ENCODE measurements at places on chromosomes 1 and 21.
A peak's percentile ranks its signal among the peaks of the same experiment; 100 is the strongest.

GRCh38 chr21:16841975-16842695, 670.7 kb upstream of the CXADR start:
- no peak for DNase-seq

DNA sequence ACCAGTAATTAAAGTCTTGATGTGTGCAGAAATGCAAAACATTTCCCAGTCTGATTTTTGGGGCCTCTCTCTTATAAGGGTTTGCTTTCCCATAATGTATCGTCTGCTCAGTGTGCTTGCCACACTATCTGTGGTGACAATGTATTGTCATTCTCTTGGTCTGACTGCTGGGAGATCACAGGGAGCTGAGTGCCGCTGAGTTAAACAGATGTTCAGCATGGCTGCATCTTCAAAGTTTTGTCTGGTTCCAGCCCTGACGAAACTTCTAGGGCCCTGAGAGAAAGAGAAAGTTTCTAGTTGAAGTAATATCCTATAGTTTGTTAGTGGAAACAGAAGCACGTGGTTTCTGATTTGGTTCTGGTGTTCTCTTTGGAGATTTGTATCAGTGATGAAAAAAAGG, 42.6 kb downstream of the DNM3 start:
- no peak for DNase-seq

GRCh38 chr1:162881590-162881989, 20.6 kb upstream of the CCDC190 start:
- DNase-seq: no peak

DNA sequence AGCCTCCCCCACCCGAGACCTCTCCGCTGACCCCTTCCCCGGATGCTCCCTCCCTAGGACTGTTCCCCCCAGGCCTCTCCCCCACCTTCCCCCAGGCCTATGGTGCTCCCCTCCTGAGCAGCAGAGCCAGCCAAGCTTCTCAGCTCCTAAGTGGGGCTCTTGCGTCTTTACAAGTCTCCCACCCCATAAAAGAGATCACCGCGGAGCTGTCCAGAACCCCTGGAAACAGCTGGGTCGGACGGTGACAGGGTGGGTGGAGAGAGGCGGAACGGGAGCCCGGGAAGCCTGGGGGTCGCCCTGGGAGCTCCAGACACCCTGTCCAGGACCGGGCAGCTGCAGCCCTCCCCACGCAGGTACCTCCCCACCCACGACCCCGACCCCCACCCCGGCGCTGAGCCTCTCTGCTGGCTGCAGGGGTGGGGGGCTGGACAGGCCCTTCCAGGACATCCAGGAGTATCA, 61.2 kb downstream of the WNT9A start:
- DNase-seq: no peak

- DNase-seq: no peak
These were observed 9.2 kb upstream of the TNNI1 start for GRCh38 chr1:201430776-201431175.

GRCh38 chr21:44065428-44065827, 41.8 kb upstream of the PWP2 start:
- no peak for DNase-seq

GRCh38 chr21:14985306-14985705, 79.5 kb downstream of the NRIP1 start:
- DNase-seq: no peak

- DNase-seq: peak; percentile 26
These were observed 19.4 kb downstream of the PLEKHO1 start for GRCh38 chr1:150168960-150169601.

- DNase-seq: no peak
These were observed 59.4 kb downstream of the ZZZ3 start for GRCh38 chr1:77623066-77623465.

DNA sequence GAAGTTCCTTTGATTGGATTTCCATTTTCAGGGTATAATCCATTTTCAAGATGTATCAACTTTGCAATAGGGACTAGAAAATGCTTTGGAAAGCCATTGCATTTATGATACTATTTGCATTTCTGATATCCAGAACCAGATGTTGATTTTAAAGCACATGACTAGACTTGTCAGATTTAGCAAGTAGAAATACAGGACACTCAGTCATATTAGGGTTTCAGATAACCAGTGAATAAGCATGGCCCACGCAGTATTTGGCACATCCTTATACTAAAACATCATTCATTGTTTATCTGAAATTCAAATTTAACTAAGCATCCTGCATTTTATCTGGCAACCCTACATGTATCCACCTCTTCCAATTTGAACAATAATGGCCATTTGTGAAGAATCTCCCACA, 113.3 kb upstream of the DPT start:
- DNase-seq: no peak

- no peak for DNase-seq
These were observed 156.3 kb downstream of the PCBP3 start for GRCh38 chr21:45799765-45800338.

GRCh38 chr1:14181191-14181795, 417.2 kb upstream of the KAZN start:
- no peak for DNase-seq

DNA sequence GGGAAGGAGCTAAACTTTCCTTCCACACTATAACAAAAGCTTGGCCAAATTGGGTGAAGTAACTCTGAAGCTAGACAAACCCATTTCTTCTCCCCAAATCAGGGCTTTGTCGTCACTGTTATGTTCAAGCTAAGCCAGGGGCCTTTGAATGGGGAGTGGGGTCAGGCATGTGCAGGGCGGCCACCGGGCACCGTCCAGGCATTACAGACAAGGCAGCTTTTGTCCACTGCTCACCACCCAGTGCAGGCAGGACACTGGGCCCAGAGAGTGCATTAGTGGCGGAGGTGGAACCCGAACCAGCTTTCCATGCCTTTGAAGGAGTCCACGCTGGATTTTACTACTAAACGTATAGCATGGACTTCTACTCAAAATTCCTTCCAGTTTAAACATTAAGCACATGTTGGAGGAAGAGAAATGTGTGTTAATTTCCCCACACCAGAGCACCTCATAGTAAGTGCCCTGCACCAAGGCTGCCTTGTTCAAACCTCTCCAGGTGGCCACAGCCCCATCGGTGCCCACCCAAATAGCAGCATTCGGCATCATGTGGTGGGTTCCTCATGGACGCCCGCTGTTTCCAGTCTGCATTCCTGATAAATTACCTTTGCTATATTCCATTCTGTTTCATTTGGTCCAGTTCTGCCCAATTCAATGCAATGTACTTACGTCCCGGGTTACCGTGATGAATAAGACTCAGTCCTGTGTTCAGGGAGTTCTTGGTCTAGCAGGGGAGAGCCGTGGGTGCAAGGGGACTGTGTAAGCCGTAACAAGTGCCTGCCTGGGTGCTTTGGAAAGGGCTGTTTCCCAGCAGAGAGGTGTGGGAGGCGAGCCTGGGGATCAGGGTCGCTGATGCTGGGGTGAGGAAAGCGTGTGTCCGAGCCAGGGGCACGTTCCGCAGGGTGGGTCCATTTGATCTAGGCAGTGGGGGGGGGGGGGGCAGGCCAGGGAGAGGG, 1.6 kb downstream of the UBASH3A start:
- DNase-seq: no peak

- no peak for DNase-seq
These were observed 12.0 kb upstream of the BGLAP start for GRCh38 chr1:156229809-156230472.

- DNase-seq: no peak
These were observed 137.3 kb upstream of the GJB5 start for GRCh38 chr1:34617321-34618118.

DNA sequence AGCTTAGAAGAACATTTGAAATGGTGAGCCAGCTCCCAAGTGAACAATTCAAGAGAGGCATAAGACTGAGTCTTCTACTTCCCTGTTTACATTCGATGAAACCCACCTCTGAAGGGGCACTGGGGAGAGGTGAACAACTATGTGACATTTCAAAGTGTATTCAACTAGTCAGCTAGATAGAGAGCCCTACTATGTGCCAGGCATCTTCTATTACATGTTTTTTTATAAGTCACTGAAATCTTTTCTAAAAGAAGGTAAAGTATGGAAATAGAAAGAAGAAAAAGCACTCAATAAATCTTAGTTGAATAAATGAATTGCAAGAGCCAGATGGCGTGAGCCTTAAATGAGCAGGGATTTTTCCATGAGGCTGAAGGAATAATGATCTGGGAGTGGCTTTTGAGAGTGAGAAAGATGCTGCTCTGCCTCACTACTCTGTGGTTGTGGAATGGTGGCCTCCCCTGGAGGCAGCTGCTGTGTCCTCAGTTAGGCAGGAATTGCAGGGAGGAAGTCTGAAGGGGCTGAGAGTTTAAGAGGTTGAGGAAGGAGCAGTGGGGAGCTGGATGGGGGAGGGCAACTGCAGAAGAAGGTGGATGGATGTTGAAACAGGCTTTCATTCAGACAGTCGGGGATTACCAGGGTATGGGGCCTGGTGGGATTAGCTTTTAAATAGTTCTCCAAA, 10.4 kb upstream of the PTPRF start:
- no peak for DNase-seq

DNA sequence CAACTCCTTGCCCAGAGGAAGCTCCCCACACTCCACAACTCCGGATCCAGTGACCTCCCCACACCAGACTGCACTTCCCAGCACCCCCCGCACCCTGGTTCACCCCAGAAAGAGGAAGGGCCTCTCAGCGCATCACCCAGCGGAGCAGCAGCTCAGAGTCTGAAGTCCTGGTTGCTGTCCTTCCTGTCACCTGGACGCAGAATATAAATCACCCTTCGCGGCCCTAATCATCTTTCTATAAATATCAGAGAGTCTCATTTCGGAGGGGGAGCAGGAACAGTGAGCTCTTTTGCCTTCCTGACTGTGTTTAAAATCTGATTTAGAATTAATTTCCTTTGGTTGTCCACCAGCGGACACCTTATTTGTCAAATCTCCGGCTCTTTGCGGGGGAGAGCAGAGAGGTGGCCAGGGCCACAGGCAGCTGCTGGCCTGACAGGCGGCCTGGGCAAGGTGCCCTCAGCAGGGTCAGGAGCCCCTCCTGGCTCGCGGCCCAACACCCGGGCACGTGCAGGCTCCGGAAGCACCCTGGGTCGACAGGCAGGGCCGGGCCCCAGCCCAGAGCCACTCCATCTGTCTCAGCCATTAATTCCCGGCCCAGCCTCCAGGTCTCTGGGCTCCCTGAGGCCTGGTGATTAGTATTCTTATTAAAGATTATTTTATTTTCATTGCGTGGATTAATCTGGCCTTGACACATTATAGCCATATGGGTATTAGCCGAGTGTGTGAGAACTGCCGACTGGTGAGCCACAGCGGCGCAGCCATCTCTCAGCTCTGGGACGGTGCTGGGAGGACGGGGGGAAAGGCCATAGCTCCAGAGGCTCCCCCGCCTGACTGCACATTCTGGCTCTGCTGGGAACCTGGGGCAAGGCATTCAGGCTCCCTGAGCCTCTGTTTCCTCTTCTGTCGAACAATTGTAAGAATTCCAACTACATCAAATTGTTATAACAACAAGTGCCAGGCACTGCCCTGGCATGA, 19.7 kb downstream of the EPHA8 start:
- DNase-seq: no peak

DNA sequence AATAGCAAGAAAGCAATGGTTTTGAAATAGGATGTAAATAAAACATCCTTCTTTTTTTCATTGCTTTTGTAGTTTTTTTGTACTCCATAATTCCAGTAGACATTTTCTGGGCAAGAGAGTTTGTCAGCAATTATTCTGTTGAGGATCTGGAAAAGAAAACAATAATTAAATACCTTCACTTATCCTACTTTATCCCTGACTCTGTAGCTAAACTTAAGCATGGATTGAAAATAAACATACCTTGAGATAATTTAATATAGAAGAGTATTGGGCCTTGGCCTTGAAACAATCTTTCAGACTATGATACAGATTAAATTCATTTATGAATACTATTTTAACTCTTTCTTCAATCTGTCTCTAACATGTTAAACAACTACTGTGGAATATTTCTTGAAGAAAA, 321.2 kb downstream of the CHRM3 start:
- no peak for DNase-seq

All from fibroblast of gingiva (primary cell).